ENCODE measurements at places on chromosomes 5 and 9.

- DNase-seq: no peak
Observed at GRCh38 chr5:95191330-95191729, 93.6 kb downstream of the MCTP1 start.

- no peak for DNase-seq
Observed at GRCh38 chr5:31268686-31269085, 75.2 kb downstream of the CDH6 start.

- DNase-seq: no peak
Observed at GRCh38 chr5:53366245-53366644, 114.2 kb upstream of the FST start.

GRCh38 chr9:36584620-36585460 lies 12.1 kb downstream of the MELK start:
- no peak for DNase-seq

DNA sequence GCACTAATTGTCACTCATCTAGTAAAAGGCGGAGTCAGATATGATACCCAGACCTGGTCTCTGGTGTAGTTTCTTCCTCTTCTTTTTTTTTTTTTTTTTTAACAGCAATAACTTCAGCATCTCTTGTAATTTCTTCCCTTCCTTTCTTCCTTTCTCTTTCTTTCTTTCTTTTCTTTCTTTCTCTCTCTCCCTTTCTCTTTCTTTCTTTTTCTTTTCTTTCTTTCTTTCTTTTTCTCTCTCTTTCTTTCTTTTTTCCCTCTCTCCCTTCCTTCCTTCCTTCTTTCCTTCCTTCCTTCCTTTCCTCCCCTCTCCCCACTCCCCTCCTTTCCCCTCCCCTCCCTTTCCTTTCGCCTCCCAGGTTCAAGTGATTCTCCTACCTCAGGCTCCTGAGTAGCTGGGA lies 25.9 kb upstream of the GNPDA1 start:
- no peak for DNase-seq

- DNase-seq: no peak
Observed at GRCh38 chr5:169648725-169649310, 11.7 kb downstream of the DOCK2 start.

DNA sequence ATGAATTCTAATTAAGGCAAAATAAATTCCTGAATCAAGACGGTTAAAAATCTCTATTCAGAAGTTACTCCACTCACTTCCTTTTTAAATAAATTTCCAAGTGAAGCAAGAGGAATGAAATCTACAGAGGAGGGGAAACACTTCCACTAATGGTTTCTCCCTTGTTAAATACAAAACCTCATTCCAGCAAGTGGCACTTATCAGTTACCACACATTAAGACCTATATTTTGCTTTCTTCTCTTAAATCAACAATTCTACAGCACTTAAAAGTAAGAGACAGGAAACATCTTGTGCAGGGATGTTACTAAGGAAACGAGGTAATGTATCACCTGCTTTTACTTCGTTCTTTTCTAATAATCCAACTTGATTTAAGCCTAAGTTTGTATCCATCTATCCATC lies 172.6 kb downstream of the RAPGEF6 start:
- no peak for DNase-seq

DNA sequence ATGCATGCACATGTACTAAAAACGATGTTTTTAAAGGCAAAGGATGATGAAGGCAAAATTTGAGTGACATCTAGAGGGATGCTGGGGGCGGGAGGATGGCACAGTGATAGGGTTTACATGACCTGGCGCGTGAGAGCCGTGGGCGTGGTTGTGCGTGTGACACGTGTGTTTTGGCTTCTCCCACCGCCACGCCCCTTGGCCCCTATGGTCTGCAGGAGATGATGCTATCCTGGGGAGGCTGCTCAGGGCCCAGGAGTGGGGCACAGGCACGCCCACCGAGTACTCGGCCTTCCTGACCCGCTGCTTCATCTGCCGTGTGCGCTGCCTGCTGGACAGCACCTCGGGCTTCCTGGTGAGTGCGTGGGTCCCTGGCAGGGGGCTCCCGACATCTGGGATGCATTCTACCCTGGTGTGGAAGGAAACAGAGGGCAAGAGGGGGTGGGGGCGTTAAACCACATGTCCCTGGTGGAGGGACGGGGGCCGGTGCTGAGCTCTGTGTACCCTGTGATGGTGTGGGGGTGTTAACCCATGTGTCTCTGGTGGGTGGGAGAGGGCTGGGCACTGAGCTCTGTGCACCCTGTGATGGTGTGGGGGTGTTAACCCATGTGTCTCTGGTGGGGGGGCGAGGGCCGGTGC lies 19.2 kb upstream of the EXOC3 start:
- DNase-seq: no peak
